ENCODE measurements at places on chromosomes 4 and X. TPM values are rescaled to one million over a fixed set of nuclear protein-coding genes. Genes with fewer than 3 reads are reported as not detected.

DNA sequence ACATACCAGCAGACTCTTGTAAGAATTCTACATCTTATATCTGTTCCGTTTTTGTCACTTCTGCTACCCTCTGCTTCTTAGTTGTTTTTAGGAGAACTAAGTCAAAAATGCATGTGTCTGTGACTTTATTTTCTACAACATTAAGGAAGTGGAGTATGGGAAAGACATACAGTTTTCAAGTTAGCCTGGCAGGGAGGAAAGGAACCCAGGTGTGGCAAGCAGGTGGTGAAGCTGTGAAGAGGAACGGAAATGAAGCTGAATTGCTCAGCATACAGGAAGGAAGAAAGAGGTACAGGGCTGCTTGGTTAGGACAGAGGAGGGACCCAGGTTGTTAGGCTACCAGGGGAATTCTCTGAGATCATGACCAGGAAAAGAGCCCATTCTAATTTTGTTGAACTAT lies 9.4 kb downstream of the GPRIN3 start:
- DNase-seq: no peak

DNA sequence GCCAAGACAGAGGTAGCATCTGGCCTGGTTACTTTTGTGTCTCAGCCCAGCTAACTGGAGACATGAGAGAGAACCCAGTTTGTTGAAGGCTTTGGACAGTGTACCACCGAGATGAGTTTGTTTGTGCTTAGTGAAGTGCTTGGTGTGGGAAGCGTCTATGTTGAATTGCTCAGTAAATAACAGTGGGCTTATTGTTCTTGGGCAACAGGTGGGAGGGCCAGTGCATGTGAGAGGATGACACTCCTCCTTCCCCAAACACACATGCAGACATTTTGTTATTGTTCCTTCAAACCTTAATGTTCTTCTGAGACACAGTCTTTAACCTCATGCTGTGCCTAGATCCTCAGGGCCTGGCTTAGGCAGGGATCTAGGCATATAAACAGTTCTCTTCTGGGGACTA lies 39.7 kb downstream of the MSN start:
- DNase-seq: no peak

DNA sequence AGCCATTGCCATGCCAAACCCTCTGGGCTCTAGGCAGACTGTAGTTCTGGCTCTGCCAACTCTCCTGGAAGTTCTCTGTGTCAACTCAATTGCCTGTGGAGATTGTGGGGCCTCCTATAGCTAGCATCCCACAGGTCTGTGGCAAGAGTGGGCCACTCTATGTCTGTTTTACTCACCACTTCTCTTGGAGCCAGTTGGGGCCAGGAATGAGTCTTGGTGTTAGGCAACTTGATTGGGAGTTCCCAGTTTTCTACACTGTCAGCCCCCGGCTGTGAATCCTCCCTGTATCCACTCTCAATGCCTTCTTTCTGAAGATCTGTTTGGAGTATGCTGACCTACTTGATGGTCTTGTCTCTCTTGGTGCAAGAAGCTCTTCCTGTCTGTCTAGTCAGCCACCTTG lies 48.2 kb upstream of the EPGN start:
- DNase-seq: no peak

GRCh38 chr4:40722576-40723161 lies 27.1 kb upstream of the NSUN7 start:
- DNase-seq: peak; percentile 83

GRCh38 chr4:102623622-102624021 lies 122.5 kb downstream of the NFKB1 start:
- DNase-seq: no peak

DNA sequence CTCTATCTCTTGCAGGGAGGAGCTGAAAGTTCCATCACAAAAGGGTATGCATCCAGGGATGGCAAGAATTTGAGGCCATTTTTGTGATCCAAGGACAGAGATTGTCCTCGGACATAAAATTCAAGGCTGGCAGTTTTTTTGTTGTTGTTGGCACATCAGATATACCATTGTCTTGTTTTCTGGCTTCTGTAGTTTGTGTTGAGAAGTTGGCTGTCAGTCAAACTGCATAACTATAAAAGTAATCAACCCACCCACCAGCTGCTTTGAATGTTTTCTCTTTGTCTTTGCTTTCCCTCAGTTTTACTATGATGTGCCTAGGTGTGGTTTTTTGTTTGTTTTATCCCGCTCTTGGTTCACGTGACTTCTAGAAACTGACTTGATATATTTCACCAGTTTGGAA lies 21.6 kb upstream of the PDZD4 start:
- no peak for DNase-seq

DNA sequence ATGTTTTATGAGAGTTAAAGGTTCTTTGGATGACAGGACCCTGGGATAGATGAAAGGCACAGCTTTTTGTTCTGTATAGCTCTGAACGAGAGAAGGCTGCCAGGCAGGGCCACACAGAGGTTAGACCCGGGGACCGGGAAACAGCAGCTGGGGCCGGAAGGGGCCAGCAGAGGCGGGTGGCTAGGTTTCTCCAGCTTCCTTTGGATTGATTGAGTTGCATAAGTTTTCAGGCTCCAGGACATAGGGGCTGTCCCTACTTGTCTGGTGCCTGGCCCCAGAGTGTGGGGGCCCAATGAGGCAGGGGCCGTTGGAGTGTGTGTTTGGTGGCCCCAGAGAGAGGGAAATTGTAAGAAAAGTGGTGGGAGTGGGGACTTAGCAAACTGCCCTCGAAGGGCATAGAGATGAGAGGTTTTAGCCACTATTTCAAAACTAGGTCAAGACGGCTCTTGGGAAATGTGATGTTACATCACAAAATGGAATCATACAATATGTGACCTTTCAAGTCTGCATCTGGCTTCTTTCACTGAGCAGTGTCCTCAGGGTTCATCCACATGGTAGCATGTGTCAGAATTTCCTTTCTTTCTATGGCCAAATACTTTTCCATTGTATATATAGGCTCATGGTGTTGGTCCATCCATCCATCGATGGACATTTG lies 3.7 kb downstream of the ZFP92 start:
- DNase-seq: no peak

- DNase-seq: peak; percentile 47
Measured at GRCh38 chrX:30530606-30531005, 47.0 kb downstream of the TASL start.

PAGE4 gene
- total RNA-seq: not detected

DNA sequence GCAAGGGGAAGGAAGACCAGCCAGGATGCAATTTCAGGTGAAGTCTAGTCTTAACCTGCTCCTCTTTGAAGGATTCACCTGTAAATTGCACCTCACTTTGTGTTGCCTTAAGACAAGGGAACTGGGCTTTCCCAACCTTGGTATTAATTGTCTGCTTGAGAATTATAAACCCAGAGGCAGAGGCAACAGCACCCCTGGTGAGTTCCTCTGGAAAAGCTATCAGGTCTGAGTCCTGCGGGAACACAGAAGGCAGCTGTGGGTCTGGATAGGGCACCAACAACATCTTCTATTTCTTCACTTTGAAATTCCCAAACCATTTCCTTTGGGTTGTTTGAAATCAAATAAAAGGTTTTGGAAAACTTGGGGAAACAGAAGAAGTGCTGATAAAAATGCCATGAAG lies 109.2 kb upstream of the NPY2R start:
- DNase-seq: no peak

DNA sequence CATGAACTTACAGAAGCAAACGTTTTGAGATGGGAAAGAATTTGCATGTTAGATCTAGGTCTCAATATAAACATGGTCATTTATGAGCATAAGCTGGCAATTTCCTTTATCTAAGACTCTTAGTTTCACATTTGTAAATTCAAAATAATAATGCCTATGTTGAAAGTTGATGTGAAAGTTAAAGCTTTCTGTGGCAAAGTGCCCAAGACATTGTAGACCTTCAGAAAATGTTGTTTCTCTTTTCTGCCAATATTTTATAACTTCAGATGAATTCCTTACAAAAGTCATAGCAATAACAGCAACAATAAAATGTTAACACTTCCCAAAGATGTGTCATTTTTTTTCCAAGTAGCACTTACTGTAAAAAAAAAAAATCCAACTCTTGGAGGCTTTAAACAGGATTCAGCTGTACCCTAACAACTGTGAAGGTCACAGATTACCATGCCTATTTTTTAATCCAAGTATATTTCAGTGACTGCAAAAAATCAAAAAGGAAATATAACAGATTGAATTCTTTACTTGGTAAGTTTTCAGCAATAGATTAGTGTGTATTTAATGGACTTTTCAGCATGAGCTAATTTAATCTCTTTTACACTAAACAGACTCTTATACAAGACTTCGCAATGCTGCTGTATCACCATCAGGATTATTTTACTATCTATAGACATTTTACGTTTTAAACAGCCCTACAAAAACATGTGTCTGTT lies 206.5 kb upstream of the PDE5A start:
- no peak for DNase-seq

NAA11 gene
- not detected for total RNA-seq

HTN3 gene
- not detected for total RNA-seq

ELOVL6 gene
- 9.2 TPM for total RNA-seq

DNA sequence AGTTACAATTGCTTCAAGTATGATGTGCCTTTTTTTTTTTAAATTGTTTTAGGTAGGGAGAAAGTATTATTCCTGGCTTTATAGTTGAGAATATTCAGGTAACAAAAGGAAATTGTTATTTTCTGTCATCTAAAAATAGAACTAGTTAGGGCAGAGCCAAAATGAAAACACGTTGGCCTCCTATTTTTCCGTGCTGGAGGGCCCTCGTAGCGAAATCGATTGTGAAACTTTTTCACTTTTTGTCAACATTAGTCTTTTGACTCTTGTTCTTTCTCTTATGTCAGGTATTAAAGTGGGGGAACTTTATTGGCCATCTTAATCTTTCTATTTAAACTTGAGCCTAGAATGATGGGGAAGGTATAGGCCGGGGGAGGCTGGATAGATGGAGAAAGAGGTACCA lies 104.9 kb downstream of the ARHGAP10 start:
- no peak for DNase-seq

DNA sequence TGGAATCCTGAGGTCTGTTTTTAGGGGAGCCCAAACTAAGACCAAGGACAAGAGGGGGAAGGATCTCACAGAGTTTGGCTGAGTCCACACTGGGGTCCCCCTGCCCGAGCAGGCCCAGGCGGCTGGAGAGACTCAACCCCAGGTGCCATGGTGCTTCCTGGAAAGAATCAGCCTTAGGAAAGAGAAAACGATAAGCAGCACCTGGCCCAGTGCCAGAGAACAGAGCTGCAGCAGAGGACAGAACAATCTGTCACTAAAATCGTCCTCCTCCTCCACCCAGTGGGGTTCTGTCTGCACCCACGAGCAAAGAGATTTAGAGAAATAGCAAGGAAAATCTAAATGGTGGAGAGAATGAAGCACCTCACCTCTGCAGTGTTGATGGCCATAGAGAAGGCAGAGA lies 470.5 kb downstream of the BCOR start:
- no peak for DNase-seq

FAM9C gene
- total RNA-seq: not detected

TAF1 gene
- total RNA-seq: 25.3 TPM

SSX1 gene
- not detected for total RNA-seq

- DNase-seq: no peak
Measured at GRCh38 chr4:106312997-106313522, 2.9 kb downstream of the TBCK start.

GRCh38 chr4:178894126-178894525 lies 1451.9 kb upstream of the AGA start:
- DNase-seq: no peak

DNA sequence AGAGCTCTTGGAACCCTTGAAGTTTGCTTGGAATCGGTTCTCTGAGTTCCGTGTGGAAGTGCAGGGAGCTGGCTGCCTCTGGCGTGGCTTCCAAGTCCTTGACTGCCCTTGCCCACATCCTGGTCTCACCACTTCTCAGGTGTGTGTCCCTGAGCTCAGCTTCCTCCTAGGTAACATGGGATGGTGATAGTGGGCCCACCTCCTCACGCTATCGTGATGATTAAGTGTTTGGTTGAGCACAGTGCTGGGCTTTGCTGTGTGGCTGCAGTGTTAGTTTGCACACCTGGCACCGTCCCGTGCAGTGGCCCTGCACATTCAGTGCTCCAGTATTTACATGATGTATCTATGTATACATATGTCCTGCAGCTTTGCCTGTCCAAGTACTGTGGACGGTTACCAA lies 81.5 kb downstream of the CLDN34 start:
- no peak for DNase-seq

DNA sequence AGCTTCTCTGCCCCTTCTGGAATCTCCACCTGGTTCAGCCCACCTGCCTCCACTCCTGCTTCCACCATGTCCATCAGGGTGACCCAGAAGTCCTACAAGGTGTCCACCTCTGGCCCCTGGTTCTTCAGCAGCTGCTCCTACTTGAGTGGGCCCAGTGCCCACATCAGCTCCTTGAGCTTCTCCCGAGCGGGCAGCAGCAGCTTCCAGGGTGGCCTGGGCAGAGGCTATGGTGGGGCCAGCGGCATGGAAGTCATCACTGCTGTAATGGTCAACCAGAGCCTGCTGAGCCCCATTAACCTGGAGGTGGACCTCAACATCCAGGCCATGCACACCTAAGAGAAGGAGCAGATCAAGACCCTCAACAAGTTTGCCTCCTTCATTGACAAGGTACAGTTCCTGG lies 74.4 kb upstream of the ZXDA start:
- no peak for DNase-seq

DNA sequence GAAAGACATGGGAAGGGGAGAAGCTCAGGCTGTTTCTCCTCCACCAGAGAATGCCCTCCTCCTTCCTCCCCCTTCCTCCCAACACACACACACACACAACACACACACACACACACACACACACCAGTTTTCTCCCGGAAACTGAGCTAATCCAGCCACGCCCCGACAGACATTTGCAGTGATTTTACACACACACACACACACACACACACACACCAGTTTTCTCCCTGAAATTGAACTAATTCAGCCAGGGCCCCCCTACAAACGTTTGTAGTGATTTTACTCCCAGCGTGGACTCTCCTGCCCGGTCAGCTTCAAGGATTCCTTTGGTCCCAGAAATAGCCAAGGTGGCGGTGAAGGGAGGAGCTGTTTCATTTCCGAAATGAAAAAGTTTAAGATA lies 32.9 kb upstream of the STX18 start:
- DNase-seq: peak; percentile 62

DNA sequence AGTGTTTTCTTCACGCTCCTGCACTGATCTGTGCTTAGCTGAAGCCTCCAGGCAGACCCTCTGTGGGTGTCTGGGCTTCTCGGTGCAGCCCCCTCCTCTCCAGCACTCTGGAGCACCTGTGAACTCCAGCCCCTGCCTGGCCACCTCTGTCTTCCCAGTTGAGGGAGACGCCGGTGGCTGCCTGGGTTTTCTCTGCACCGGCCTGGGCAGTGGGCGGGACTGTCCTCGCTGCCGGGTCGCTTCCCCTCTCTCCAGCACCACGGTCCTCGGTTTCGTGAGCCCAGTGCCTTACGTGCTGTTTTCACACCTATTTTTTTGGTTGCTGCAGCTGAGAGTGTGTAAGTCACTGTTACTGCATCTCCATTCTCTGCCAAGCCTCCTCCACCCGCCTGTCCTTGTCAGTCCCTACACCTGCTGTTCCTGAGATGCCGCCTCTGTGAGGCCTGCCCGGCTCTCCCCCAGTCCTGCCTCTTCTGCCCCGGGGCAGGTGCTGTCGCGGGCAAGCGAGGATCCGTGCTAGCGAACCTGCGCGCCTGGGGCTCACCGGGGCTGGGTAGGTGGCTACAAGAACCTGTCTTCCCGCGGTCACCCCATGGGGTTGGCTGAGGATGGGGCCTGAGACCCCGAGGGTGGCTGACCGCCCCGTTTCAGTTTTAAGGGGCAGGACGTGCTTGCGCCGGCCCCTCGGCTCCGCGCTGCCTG lies 2.4 kb upstream of the FGFRL1 start:
- DNase-seq: no peak

Data from bronchial epithelial cell (primary cell).